GM13977 (cell line): ENCODE measurements at places on chromosomes 6 and 20.

GRCh38 chr20:45370571-45371160 is 7.5 kb downstream of the TP53TG5 start:
- DNase-seq, result no peak

- DNase-seq, result no peak
Measured at GRCh38 chr20:25360631-25361286, 29.9 kb downstream of the ABHD12 start.

DNA sequence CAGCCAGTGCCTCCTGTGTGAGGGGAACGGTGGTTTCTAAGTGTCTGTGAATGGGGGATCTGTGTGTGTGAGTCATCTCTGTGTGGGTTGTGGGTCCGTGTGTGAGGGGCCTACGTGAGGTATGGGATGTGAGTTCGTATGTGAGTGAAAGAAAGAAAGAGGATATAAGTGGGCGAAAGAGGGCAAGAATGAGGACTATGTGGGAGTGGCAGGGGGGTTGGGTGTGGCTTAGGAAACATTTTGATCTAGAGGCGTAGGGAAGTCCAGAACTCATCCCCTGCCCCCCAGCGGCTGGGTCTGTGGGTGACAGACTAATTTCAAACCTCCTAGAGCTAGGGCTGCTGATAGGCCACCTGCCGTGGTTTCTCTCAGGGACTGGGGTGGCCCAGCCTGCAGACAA is 35.5 kb downstream of the DHX35 start:
- peak; percentile 78 for DNase-seq

DNA sequence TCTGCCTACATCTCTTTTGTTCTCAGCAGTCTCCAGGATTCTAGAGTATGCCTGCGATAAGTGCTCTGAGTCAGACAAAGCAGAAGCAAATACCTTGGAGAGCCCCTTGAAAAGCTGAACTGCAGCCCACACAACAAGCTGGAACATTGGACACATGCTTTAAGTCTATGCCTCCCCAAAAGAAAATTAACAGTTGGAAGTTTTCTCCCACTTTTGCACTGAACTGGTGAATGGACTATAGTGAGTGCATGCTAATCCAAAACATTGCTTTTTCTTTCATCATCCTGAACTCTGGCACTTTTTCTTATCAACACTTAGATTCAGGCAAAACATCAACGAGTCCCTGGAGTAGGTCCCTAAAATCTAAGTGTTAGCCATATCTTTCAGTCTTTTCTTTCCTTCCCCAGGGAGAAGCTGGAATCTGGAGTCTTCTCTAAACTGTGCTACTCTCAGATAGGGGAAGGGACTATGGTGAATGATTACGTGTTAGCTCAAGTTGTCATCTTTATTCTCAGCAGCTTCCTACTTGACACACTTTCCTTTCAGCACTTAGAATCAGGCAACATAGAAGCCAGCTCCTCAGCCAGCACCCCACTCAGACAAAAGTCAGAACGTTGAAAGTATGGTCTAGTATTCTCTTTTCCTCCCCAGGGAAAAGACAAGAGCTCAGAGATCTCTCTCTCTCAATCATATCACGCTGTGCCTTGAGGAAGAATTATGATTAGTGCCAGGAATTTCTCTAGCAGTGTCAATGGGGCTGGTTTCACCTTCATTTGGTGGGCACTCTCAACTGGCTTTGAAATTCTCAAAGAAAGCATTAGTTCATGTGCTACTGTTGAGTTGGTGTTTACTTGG is 811.0 kb upstream of the GJE1 start:
- no peak for DNase-seq

DNA sequence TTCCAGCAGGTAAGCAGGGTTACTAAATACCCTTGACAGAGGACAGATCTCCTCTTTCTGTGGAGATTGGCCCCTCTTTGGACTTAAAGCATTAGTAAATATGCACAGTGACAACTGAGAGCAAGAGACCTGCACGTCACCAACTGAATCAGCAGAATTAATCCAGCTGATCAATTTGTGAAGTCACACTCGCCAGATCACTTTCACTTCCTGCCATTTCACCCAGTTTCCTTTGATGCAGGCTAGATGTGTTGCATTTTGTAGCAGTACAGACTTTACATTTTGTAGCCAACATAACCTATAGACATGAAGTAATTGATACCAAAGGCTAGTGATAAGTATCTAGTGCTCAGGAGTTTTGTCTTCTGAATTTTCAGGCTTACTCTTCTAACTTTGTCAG is 11.9 kb downstream of the SYNE1 start:
- no peak for DNase-seq
